Central memory CD4-positive, alpha-beta T cell (primary cell): ENCODE measurements at places on chromosomes 5 and 9.
A peak's percentile ranks its signal among the peaks of the same experiment; 100 is the strongest.

DNA sequence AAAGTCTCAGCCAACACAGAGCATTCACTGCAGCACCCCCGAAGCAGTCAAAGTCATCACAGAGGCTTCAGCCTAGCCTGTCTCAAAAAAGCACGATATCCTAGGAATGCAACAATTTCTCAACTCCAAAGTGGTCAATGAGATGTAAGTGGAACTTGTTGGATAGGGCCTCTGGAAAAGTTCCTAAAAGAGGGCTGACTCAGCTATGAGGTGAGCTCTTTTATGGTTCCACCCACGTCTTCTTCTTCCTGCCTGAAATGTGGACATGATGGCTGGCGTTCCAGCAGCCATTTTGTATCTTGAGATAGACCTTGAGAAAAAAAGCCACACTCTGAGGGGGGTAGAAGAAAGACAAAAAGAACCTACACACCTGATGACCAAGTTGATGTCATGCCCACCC is 32.5 kb upstream of the TRIO start:
- DNase-seq = no peak

DNA sequence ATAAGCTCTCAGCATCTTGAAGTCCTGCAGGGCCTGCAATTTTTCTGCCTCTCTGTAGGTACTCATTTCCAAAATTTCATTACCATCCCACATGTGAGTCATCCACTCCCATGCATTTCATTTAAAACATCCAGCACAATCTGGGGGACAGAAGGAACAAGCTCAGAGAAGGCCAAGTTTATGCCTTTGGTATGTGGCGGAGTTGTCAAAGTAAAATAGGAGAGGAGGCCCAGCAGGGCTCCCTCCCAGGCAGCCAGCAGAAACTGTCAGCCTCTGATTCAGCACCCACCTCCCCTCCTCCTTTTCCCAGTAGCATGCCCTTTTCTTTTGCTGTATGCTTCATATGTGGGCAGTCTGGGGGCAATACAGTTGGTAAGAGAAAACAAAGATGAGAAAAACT is 126.4 kb upstream of the ZNF366 start:
- DNase-seq = no peak

- no peak for DNase-seq
These were observed 90.8 kb upstream of the IRX4 start for GRCh38 chr5:1973391-1974013.

- no peak for DNase-seq
These were observed 9.7 kb downstream of the OMD start for GRCh38 chr9:92414566-92414965.

- no peak for DNase-seq
These were observed 4.8 kb downstream of the PRSS3 start for GRCh38 chr9:33799928-33800704.

GRCh38 chr5:100584069-100584468 is 48.9 kb downstream of the FAM174A start:
- DNase-seq = no peak

- no peak for DNase-seq
These were observed 99.2 kb downstream of the WDR70 start for GRCh38 chr5:37478121-37478894.

DNA sequence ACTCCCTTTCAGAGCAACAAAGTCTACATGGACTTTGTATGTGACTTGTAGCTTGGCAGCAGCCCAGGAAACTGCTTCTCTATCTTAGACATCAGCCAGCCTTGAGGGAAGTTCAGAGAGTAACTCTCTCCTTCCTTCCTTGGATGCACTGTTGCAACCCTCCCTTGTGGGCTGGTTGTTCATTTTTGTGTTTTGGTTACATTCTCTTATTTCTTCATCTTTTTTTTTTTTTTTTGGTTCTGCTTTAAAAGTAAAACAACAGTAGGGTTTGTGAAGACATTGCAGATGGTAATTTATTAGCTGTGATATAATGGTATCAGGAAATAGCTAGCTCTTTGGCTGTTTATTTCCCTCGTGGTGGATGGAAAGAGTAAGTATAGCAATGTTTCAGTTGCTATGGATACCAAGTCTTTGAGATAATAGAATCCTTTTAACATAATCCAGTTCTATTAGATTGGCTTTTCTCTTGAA is 97.9 kb upstream of the MAMDC2 start:
- DNase-seq = no peak

DNA sequence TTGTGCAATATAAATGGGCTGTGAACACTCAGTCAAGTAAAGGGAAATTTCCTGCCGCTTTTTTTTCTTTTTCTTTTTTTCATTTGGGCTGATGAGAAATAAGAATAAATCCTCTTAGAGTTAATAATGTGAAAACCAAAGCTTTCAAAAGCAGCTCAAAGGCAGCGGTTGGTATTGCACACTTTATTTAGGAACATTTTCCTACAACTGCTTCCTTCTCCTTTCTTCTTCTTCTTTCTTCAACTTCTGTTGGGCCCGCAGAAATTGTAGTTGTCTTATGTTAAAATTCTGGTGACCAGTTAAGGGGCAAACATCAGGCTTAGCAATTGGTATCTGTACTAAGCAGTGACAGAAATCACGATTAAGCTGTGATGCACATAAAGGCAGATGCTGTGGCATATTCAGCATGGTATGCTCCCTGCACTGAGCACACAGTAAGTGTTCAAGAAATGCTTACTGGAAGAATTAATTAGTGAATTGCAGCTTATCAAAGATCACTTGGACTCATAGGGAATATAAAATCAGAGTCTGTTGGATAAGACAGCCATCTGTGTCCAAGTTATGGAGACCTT is 85.4 kb downstream of the ANKRD55 start:
- no peak for DNase-seq

DNA sequence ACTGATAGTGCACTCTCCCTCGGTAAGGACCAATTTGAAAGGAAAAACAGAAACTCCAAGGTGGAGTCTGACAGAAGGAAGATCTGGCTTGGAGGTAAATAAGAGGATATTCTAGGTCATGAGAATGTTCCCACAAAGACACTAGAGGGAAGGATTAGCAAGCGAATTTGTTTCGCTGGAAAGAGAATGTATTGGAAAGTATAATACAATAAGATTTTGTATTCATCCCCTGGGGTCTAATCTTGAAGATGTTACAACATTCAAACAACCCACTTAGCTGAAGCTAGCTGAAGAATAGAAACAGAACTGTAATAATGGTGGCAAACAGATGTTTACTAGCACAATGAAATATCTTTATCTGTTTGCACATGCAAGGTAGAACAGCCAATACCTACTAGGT is 158.7 kb downstream of the GNAQ start:
- DNase-seq = no peak

- DNase-seq = no peak
These were observed 12.3 kb downstream of the SUSD1 start for GRCh38 chr9:112162621-112163413.

GRCh38 chr9:129021091-129021490 is 7.0 kb downstream of the SH3GLB2 start:
- no peak for DNase-seq

DNA sequence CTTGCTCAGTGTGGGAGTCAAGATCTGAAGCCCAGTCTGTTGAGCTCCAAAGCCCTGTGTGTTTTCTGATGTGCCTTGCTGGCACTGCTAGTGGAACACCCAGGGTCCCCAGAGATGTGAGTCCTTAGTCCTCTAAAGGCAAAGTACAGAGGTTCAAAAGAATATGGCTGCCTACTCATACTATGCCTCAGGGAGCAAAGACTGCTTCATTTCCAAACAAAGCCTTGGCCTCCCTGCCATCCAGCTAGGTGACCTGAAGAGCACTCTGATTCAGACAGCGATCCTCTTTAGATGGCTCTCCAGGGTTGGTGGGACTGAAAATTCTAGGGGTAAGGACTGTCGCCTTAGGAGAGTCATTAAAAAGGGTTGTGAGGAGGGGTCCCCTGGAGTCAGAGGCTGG is 2.0 kb downstream of the PRLR start:
- no peak for DNase-seq

- no peak for DNase-seq
These were observed 182.7 kb downstream of the PBX3 start for GRCh38 chr9:125929846-125930245.

DNA sequence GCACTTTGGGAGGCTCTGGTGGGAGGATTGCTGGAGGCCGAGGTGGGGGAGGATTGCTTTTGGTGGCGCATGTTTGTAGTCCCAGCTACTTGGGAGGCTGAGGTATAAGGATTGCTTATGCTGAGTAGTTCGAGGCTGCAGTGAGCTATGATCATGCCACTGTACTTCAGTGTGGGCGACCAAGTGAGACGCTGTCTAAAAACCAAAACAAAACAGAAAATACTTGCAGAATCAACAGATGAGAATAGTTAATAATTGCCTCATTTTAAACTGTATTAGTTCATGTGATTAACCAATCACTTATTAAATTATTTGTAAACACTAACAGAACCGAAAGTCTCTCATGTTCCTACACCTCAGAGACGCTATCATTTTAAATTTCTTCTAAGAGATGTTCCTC is 118.1 kb downstream of the CCDC171 start:
- DNase-seq = no peak

- no peak for DNase-seq
These were observed 216.4 kb upstream of the CYLC2 start for GRCh38 chr9:102778746-102779145.

DNA sequence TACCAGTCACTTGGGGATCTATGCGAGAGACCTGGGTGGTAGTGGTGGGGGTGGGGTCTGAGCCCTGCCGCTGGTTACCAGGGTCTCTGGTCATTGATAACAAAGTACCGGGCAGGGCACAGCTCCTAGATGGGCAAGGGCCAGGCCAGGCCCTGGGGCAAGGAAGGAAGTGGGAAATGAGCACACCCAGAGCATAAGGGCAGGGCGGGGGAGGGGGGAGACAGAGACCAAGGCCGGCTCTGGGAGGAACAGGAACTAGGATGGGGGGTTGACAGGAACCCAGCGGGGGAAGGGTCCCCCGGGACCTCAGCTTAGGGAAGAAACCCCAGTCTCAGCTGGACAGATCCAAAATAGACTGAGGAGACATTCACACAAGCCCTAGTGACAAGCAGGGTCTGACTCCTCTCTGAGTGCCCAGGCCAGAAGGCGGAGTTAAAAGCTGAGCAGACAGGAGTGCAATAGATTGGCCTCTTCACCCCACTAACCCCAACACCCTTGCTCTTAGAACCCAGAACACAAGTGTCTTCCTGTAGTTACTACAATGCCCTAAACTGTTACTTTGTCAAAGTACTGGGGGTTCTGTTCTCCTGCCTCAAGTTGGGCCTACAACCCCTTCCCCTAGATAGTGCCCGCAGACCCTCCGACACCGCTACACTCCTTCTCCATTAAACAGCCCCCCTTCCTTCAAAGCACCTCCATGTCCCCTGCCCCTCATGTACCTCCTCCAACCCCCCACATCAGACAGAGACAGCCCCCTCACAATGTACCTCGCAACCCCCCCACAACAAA is 628 bp downstream of the ATOSB start:
- peak; percentile 31 for DNase-seq
